CD8-positive, alpha-beta T cell (primary cell): ENCODE measurements at places on chromosomes 1 and 21.

GRCh38 chr21:34190576-34191321 is 117.4 kb downstream of the MRPS6 start:
- DNase-seq = no peak

GRCh38 chr1:201221201-201221846 is 30.7 kb downstream of the IGFN1 start:
- no peak for DNase-seq

- DNase-seq = no peak
These were observed 33.1 kb downstream of the RAP1GAP start for GRCh38 chr1:21636029-21636428.

DNA sequence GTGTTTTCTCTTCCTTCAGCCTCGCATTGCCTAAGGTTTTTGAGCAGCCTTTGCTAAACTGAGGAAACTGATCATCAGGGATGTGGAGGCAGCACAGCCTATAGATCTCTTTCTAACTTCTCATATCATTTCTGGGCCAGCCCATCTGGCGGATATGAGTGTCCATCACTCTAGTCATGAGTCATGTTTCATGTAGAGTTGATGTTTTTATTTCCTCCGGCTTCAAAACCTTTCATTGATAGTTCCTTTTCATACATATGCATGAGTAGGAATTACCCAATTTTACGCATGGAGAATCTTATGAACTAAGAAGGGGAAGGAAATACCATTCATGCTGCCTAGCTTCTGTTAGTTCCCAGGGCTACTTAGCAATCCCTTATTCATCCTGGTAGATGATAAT is 66.3 kb downstream of the SPATA46 start:
- no peak for DNase-seq

DNA sequence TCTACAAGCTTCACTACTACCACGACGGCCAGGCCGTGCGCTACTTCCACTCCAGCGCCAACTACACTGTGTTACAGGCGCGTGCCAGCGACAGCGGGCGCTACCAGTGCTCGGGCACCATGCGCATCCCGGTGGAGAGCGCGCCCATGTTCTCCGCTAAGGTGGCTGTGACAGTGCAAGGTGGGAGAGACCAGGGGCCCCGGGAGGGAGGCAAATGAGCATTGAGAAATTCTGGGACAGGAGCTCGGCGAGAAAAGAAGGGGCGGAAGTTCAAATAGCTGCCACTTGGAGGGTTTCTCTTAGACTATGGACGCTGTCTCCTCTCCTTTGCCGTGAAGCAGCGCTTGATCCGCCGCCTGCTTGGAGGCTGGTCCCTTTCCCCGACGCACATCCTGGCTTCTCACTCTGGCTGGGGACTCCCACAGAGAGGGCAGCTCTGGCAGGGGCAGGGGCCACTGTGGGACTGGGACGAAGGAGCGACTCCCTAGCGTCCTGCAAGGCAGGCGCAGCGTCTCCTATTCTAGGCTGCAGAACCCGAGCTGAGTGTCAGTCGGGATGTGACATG is 4.6 kb downstream of the FCRLB start:
- DNase-seq = peak; percentile 20

DNA sequence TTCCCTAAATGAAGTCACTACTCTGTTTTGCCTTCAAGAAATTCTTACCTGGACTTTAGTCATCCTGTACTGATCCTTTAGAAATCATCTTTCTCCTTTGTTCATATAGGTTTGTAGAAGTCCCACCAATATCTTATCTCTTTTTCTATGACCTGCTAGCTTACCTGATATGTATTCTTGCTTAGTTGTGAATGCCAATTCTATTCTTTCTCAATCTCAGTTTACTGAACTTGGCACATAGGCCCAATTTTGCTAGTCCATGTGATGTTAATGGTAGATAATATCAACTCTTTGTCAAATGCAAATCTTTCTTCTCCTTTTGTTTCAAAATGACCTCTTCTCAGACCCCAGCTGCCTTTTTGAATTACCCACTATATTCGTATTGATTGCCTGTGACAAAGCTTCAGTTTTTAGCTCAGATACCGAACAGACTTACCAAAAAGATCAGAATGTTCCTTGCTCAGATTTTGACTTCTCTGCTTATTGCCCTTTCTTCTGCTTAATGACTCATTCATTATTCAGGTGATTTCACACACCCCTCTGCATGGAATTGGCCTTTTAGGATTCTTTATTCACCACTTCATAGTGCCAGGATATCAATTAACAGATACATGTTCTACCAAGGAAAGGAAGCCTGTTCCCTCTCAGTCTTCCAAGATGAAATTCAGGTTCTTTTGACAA is 20.6 kb downstream of the IPO9 start:
- DNase-seq = no peak

DNA sequence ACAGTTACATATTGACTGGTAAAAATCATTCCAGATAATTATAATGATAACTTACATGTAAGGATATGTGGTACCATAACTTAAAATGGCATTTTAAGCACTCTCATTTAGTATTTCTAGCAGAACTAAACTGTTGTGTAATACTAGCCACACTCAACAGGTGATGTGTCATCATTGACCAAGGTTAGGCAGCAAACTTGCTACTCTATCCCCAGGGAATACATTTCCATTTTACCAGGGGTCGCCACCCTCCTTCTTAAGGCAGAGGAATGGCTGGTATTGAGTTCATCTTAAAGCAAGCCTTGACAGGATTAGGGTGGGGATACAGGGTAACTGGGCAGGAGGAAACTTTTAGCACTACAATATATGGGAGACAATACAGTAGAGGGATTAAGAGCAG is 259.8 kb upstream of the CAMK1G start:
- no peak for DNase-seq

- no peak for DNase-seq
These were observed 436.6 kb downstream of the MRPL39 start for GRCh38 chr21:25170681-25171080.

GRCh38 chr1:245177071-245177900 is 22.5 kb downstream of the KIF26B start:
- DNase-seq = no peak

- DNase-seq = no peak
These were observed 765.5 kb upstream of the PRMT6 start for GRCh38 chr1:106290805-106291501.

- no peak for DNase-seq
These were observed 6.5 kb downstream of the TAL1 start for GRCh38 chr1:47225430-47226100.

DNA sequence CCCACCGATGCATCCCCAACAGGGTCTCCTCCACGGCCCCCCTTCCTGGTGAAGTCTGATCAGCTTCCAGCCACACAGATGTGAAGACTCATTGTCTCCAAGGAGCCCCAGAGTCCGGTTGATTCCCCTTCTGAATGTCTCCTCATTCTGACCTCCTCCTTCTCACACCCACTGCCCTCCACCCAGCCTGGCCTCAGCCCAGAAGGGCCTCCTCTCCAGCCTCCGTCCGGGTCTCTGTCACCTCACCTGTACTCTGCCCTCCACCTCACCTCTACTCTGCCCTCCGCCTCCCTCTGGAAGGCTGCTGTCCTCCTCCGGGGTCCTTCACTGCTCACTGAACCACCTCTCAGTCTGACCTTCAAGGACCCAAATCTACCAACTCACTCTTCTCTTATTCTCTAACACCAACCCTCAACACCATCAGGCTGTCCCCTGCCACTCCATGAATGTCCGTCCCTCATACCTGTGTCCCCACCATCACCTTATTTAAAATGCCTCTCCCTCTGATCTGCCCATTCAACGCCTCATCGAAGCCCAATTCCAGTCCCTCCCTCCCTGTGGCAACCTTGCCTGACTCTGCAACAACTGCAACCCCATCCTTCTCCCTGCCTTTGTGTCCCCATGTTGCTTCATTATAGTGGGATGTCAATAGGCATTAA is 201.2 kb downstream of the TOMM20 start:
- peak; percentile 39 for DNase-seq

- DNase-seq = no peak
These were observed 26.6 kb upstream of the SLAMF6 start for GRCh38 chr1:160549665-160550006.

GRCh38 chr1:18119771-18120377 is 12.3 kb downstream of the IGSF21 start:
- no peak for DNase-seq

GRCh38 chr1:183281039-183281438 is 95.0 kb downstream of the LAMC2 start:
- no peak for DNase-seq

GRCh38 chr1:220221670-220222069 is 50.6 kb downstream of the RAB3GAP2 start:
- no peak for DNase-seq

GRCh38 chr1:159092036-159092760 is 15.6 kb upstream of the AIM2 start:
- no peak for DNase-seq

DNA sequence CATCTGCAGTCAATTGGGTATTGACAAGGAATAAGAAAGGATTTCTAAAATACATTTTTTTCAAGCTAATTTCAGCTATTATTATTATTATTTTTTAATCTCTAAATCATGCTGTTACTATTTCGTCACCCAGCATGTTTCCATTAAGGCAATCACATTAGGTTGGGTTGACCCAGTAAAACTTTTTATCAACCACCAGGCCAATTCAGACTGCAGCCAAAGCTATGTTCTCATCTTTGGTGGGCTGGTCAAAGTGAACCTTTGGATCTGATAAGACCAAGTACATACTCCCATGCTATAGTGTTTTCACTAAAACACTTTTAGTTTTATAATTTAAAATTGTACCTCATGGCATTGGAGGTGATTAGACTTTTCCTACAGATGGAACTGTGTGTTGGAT is 198.6 kb downstream of the PBX1 start:
- no peak for DNase-seq

DNA sequence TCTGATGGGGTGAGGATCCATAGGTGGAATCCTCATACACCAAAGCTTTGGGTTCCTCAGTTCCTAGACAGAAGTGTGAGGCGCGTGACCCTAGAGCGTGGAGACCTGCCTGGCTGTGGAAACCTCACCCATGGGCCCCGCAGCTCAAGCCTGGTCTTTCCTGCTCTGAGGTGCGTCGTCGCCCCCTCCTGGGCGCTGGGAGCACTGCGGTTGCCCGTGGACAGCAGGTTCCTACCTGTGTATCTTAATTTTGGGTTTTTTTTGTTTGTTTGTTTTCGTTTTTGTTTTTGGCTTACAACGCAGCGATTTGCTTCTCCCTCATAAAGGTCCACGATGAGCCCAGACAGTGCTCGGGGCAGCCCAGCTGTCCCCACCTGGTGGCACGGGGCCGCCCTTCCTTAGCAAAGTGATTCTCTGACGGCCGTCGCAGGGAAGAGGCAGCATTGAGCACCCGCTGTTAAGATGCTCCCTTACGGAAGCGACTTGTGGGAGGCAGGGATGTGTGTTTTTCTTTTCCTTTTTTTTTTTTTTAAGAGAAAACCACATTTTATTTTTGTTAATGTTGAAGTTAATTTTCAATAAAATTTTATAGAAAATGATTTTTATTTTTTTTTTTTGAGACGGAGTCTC is 36.5 kb upstream of the TRAPPC10 start:
- peak; percentile 84 for DNase-seq

DNA sequence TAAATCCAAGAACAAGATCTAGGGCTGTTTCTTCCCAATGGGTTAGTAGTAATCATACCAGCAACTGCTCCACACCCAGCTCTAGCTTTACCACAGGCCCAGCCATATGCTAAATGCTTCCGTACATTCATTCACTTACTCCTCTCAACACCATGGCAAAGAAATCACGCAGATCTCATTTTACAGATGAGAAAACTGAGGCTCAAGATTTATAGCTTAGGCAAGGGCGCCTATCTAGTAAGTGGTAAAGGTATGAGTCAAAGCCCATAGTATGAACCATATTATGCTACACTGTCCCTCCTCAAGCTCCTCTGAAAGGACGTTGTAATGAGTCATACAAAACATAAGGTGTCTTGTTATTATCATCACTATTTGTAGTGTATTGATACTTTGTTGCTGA is 82.2 kb downstream of the NIBAN1 start:
- DNase-seq = no peak

- no peak for DNase-seq
These were observed 180.2 kb downstream of the KIF26B start for GRCh38 chr1:245334827-245335490.

DNA sequence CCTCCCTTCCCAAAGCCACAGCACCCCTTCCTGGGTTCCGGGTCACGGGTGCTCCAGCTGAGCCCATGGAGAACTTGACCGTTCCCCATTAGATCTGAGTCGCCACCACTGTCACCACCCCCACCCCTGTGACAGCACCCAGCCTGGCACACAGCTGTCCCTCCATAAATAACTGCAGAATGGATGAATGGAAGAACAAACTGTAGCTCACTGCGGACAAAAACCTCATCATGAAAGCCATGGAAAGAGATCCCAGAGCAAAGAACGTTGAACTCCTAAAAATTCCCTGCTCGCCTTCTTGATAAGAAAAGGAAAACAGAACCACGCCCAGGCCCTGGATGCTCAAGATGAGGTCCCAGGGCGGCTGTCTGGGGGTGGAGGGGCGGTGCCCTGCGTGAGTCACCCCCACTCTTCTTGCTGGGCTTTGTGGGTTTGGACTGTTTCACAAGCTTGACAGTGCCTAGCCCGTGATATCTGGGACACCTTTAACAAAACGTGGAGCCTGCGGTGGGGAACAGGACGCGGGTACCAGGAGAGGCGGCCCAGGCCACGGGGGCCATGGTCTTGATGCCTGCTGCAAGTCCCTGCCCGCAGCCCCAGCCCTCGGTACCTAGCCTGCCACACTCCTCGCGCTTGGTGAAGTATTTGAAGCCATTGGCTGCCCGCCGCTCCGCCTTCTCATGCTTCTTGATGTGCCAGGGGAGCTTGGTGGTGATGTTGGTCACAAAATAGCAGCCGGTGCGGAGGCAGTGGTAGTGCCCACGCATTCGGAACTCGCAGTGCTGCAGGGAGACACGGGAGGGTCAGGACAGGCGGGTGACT is 151.9 kb downstream of the CASZ1 start:
- no peak for DNase-seq

GRCh38 chr1:64179588-64179987 is 23.8 kb upstream of the UBE2U start:
- no peak for DNase-seq

GRCh38 chr1:205046870-205047269 is 3.9 kb downstream of the CNTN2 start:
- no peak for DNase-seq

- no peak for DNase-seq
These were observed 143.0 kb upstream of the GRIK3 start for GRCh38 chr1:37177230-37177864.
